ENCODE measurements at places on chromosomes 3 and 15.
A peak's percentile ranks its signal among the peaks of the same experiment; 100 is the strongest.

- H3K27me3 ChIP-seq, result peaks cover 4% of the 10 kb centered on the region
- no peak overlapping the region for H3K4me3 ChIP-seq
- H3K36me3 ChIP-seq, result no peaks in the 10 kb centered on the region
- no peak for DNase-seq
- no peak overlapping the region for H3K27ac ChIP-seq
Observed at GRCh38 chr3:38575279-38575843, 74.1 kb downstream of the SCN5A start.

DNA sequence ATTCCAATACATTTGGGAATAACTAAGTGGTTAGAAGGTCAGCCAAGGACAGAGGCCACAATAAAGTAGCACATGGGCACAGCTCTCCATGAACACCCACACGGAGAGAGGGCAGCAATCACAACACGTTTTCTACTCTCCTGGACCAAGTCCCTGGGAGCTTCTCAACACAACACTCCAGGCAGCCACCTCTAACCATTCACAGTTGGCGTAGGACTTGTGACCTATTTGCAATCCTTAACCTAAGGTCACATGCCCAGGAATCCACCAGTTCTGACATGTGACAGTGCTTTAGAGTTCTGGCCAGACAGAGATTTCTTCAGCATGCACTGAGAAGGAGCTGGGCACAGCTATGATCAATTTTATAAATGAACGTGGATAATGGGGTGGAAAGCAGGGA lies 280.8 kb downstream of the SHQ1 start:
- H3K27me3 ChIP-seq, result no peaks in the 10 kb centered on the region
- no peaks in the 10 kb centered on the region for H3K36me3 ChIP-seq
- DNase-seq, result no peak
- no peak overlapping the region for H3K4me3 ChIP-seq

GRCh38 chr3:164064298-164064697 lies 1014.0 kb downstream of the SI start:
- no peaks in the 10 kb centered on the region for H3K4me1 ChIP-seq
- H3K36me3 ChIP-seq, result no peaks in the 10 kb centered on the region
- DNase-seq, result no peak
- no peak overlapping the region for H3K4me3 ChIP-seq
- no peak overlapping the region for H3K27ac ChIP-seq
- H3K27me3 ChIP-seq, result no peaks in the 10 kb centered on the region

DNA sequence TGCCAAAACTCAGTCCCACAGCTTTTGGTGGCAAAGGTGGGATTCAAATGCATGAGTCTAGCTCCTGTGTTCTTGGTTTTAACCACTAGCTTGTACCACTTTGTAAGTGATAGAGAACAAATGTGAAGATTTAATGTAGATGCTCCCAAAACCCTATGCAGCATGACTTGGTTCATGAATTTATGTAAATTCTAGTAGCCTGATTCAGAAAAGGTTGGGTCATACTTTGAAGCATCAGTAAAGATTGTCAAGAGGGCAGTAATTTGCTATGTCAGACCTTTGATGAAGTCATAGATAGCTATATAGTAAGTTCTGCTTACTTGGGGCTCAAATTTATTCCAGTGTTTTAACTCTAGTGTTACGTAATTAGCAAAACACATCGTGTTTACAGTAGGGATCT lies 75.6 kb downstream of the VPS8 start:
- H3K4me3 ChIP-seq, result no peak overlapping the region
- H3K4me1 ChIP-seq, result no peaks in the 10 kb centered on the region
- H3K27me3 ChIP-seq, result no peaks in the 10 kb centered on the region
- H3K27ac ChIP-seq, result no peak overlapping the region
- peaks cover 11% of the 10 kb centered on the region for H3K36me3 ChIP-seq
- no peak for DNase-seq

- peak overlapping the region; percentile 85 for H3K27ac ChIP-seq
- peaks cover 19% of the 10 kb centered on the region for H3K4me1 ChIP-seq
- no peak overlapping the region for H3K4me3 ChIP-seq
- no peaks in the 10 kb centered on the region for H3K36me3 ChIP-seq
Observed at GRCh38 chr3:11764931-11765363, 81.7 kb downstream of the TAMM41 start.

GRCh38 chr3:104245981-104246380 lies 1120.7 kb upstream of the ALCAM start:
- H3K36me3 ChIP-seq, result peaks cover 6% of the 10 kb centered on the region
- H3K4me1 ChIP-seq, result peaks cover 27% of the 10 kb centered on the region
- peak overlapping the region; percentile 18 for H3K27ac ChIP-seq
- H3K4me3 ChIP-seq, result no peak overlapping the region
- DNase-seq, result no peak

- no peak for DNase-seq
- H3K4me1 ChIP-seq, result peaks cover 61% of the 10 kb centered on the region
- no peaks in the 10 kb centered on the region for H3K36me3 ChIP-seq
- H3K27ac ChIP-seq, result no peak overlapping the region
- H3K27me3 ChIP-seq, result peaks cover 18% of the 10 kb centered on the region
Observed at GRCh38 chr15:43514241-43515057, 3.0 kb upstream of the MAP1A start.

DNA sequence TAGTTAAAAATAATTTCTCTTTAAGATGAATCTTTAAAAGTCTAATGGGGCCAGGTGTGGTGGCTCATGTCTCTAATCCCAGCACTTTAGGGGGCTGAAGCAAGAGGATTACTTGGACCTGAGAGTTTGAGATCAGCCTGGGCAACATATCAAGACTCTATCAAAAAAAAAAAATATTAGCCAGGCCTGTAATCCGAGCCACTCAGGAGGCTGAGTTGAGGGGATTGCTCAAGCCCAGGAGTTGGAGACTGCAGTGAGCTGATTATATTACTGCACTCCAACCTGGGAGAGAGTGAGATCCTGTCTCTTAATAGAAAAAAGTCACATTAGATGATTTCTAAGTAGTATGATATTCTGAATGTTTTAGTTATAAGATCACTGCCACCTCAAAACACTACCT lies 322.0 kb upstream of the MANF start:
- peaks cover 13% of the 10 kb centered on the region for H3K4me1 ChIP-seq
- H3K27ac ChIP-seq, result no peak overlapping the region
- H3K36me3 ChIP-seq, result no peaks in the 10 kb centered on the region
- no peak overlapping the region for H3K4me3 ChIP-seq

- H3K36me3 ChIP-seq, result no peaks in the 10 kb centered on the region
- H3K27me3 ChIP-seq, result peaks cover 13% of the 10 kb centered on the region
- no peak for DNase-seq
- no peak overlapping the region for H3K27ac ChIP-seq
- peaks cover 4% of the 10 kb centered on the region for H3K4me1 ChIP-seq
Observed at GRCh38 chr3:59563072-59563605, 513.3 kb upstream of the CFAP20DC start.

GRCh38 chr15:100125401-100126191 lies 216.2 kb downstream of the ADAMTS17 start:
- H3K4me1 ChIP-seq, result peaks cover 17% of the 10 kb centered on the region
- peak overlapping the region; percentile 67 for H3K27ac ChIP-seq
- DNase-seq, result no peak
- no peaks in the 10 kb centered on the region for H3K27me3 ChIP-seq
